ENCODE measurements at places on chromosomes 5 and 9. TPM values are rescaled to one million over a fixed set of nuclear protein-coding genes. Genes with fewer than 3 reads are reported as not detected.

GRCh38 chr9:14645648-14646047 lies 47.6 kb downstream of the ZDHHC21 start:
- no peak for DNase-seq

DNA sequence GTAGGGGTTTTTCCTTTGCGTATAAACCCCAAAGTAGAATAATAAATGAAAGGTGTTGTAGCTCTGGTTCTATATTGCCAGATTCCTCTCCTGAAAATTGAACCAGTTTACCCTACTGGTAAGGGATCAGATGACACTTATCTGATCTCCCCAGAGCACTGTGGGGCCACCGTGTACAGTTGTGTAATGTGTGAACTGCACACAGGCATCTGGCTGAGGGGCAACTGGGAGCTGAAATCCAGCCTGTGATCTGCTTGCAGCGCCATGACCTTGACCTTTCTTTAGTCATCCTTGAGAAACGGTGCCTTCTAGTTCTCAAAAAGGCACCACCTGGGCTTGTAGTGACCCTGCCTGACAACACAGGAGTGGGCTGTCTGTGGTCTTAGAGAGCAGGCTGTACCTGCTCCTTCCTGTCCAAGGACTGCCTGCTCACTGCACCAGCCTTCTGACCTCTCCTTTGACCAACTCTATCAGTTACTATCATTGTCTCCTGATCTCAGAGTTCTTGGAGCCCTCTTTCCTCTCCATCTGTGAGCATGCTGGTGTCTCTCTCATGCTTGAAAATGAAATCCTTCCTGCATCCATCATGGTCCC lies 40.2 kb downstream of the PDE6A start:
- no peak for DNase-seq

DNA sequence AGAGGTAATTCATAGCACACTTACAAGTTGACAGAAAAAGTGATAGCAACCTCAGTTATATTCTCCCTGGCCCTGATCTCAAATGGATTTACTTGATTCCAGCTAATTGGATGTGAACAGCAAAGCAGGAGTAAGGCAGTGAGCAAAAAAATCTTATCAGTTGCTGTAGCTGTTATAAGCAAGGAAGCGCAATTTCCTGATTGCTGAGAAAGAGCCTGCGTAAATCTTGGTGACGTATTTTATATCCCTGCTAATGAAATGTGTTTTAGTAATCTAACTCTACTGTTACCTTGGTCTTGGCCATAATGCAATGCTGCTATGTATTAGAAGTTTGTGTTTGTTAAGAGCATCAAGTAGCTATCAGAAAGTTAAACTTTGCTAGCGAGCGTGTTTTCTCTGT lies 661.2 kb upstream of the SEMA6A start:
- no peak for DNase-seq

DNA sequence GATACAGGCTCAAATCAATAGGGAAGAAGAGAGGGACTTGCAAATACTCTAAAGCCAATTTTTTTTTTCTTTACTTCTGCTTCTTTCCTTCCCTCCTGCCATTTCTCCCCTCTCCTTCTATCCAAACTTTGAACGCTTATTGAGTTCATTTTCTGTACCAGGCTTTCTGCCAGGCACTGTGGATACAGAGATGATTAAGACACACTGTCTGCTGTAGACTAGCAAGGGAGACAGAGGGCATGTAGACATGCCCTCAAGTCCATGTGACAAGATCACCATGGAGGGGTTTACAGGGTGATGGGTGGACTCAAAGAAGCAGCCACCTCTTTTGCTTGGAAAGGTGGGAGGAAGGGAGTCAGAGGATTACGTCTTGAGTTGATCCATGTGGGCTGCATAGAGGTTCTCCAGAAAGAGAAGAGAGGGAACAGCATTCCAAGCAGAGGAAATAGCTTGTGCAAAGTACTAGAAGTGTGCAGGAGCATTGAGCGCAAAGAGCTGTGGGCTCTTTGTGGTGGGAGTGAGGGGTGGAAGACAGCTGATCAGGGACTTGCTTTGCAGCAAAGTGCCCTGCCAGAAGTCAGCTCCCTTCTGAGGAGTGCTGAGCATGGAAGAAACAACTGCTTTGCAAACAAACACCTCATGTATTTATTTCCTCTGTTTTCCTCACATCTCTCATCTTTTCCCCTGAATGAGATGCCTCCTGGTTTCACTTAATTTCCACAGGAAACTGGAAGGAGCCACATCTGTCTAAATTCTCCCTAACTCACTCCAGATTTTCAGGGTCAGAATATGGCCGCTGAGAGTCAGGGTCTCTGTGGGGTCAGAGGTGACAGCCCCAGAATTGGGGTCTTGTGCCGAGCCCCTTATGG lies 64.4 kb upstream of the COL15A1 start:
- DNase-seq = no peak

DNA sequence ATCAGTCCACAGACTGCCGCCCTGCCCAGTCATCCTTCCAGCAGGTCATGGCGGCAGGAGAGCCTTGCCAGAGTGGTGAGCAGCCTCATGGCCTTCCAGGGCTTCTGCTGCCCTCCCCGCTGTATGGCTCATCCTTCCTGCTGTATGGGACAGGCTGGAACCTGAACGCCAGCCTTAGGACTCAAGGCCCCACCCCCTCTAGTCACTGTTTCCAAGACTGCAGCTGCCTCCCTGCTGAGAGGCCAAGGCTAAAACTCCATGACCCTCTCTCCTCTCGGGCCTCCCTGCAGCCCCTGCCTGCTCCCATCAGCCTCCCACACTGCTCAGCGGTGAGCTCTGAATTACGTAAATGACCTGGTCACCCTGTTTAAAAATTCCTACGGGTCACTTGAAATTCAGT lies 227.5 kb downstream of the AGTPBP1 start:
- DNase-seq = peak; percentile 52

GRCh38 chr5:179375236-179375685 lies 30.0 kb upstream of the ADAMTS2 start:
- no peak for DNase-seq

- DNase-seq = no peak
These were observed 33.0 kb downstream of the TGFBI start for GRCh38 chr5:136061630-136062365.

DNA sequence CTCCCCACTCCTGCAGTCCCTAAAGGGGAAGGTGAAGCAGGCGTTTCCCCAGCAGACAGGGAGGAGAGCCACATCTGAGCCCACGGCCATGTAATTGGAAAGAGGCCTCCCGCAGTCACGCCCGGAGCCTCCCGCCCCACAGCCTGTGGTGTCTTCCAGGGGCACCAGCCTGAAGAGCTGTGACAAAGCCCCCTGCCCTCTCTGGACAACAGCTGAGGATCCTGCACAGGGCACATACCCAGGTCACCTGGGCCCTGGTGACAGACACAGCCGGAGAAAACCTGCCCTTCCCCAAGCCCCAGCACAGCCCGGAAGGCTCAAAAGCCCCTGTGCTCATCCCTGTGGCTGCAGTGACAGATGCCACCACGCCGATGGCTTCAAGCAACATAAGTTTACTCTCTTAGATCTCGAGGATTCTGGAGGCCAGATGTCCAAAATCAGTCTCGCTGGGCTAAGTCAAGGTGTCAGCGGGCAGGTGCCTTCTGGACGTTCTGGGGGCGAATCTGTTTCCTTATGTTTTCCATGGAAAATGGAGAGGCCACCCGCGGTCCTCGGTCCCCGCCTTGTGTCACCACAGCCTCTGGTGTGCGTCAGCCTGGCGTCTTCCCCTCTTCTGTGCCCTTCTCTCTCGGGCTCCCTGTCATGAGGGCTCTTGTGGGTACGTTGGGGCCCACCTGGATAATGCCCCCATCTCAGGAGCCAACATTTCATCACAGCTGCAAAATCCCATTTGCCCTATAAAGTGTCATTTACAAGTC lies 71.5 kb downstream of the PSMB7 start:
- no peak for DNase-seq

DNA sequence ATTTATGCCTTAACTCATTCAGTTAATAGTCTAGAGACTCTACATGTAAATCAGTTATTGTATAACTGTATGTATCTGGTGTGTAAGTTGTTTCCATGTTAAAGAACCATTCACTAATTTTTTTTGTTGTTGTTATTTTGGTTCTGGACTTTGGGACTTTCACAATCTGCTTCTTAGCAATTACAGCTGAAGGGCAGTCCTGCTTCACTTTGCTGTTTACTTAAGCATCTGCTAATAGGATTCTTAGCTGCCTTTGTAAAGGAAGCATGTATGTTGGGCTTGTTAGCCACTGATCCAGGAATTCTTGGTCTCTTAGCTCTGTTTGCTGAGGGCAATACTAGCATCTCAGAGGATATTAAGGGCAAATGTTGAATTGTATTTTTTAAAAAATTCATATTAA lies 97.0 kb downstream of the FOCAD start:
- DNase-seq = no peak

DNA sequence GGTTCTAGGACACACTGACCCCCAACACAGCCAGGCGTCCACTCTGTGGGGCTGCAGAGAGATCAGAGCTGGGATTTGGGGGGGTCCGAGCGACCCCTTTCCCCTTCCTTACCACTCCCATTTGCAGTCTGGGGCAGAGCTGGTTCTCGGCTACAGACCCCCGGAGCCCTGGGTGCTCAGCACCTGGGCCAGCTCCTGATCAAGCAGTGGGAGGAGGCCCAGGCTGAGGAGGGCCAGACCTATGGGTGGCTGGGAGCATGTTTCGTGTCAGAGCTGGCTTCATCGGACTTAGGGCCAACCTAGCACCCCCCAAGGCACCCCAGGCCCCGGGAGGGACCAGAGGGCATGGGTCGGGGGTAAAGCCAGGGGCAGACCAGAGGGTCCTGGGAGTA lies 7.6 kb downstream of the GRIN1 start:
- DNase-seq = no peak

DNA sequence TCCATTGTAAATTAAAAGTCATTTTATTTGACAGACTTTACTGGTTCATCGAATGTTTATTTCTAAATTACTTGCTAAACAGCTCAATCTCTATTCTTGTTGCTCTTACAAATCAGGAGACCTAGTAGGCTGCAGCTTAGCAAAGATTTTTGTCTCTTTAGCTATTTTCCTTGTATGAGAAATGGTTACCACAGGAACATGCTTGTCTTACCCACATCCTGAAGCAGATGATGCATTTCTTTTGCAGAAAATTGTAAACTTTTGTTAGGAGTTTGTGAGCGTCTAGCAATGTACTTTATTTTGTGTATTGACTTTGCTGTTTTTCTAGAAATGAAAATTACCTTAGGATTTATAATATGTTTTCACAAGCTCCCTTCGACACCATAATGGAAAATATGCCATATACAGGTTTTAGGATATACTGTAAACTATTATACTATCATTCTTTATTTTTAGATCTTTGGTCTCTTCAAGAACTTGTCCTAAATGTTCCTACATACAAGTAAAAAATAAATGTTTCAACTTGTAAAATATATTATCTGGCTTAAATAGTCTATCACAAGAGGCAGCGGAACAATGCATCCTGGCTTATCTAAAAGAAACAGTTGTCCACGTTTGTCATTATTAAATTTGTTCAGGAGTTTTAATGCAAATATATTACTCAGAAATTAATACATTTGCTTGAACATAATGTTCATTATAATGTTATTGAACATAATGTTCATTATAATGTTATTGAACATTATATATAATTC lies 54.1 kb downstream of the SPEF2 start:
- no peak for DNase-seq

Gene CXXC5
- total RNA-seq = 133 TPM

Gene IZUMO3
- total RNA-seq = not detected

Gene BARHL1
- not detected for total RNA-seq

Gene CDO1
- not detected for total RNA-seq

Gene GOLPH3
- total RNA-seq = 66.2 TPM
